Activated CD8-positive, alpha-beta T cell treated with anti-CD3 and anti-CD28 coated beads for 36 hours (primary cell): ENCODE measurements at places on chromosomes 2 and 18.

- DNase-seq, result no peak
Measured at GRCh38 chr2:204255071-204255470, 290.2 kb upstream of the PARD3B start.

GRCh38 chr18:70228536-70228935, 23.0 kb upstream of the RTTN start:
- DNase-seq, result no peak

DNA sequence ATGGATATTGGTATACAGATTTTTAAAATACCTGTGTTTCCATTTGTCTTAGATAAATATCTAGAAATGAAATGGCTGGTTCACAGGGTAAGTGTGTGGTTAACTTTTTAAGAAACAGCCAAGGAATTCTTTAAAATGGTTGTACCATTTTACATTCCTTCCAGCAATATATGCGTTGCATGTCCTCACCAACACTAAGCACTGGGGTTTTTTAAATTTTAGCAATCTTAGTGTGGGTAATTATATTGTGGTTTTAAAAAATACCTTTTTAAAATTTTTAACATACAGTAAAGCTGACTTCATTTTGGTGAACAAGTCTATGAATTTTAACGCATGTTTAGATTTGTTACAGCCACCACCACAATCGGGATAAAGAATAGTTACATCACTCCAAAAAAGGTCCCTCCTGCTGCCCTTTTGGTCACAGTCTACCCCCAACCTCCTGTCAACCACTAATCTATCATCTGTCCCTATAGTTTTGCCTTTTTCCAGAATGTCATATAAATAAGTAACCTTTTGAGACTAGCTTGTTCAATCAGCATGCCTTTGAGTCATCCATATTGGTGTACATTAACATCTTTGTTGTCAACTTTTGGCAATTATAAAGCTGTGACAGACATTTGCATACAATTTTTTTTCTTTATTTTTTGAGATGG, 128.1 kb upstream of the MSTN start:
- no peak for DNase-seq

DNA sequence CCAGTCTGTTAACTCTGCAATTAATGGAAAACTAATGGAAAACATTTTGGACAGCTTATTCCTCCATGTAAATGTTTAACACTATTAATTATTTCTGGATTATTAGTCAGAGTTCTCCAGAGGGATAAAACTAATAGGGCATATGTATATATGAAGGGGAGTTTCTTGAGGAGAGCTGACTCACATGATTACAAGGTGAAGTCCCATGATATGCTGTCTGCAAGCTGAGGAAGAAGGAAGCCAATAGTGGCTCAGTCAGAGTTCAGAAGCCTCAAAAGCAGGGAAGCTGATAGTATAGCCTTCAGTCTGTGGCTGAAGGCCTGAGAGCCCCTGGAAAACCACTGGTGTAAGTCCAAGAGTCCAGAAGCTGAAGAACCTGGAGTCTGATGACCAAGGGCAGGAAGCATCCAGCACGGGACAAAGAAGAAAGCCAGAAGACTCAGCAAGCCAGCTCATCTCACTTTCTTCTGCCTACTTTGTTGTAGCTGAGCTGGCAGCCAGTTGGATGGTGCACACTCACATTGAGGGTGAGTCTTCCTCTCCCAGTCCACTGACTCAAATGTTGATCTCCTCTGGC, 136.0 kb downstream of the PTH2R start:
- no peak for DNase-seq

GRCh38 chr2:113229795-113230194, 48.9 kb downstream of the PAX8 start:
- no peak for DNase-seq

- DNase-seq, result no peak
Measured at GRCh38 chr2:159165048-159165447, 121.5 kb downstream of the WDSUB1 start.

GRCh38 chr2:64681479-64681967, 27.8 kb upstream of the SERTAD2 start:
- no peak for DNase-seq

DNA sequence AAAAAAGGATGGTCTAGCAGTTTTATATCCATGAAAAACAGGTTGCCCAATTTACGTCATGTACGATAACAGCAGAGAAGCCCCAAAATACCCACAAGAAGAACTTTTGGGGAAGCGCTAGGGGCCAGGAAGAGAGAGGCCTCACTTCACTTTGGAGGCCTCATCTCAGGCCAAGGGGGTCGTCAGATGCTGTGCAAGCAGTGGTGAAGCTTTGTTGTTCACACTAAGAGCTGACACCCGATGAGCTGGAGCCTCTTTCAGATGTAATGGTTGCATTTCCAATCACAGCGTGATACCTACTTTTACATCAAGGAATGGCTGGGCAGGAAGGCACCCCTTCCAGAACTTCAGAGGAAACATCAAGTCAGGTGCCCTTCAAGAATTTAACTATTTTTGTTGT, 242.3 kb upstream of the PXDN start:
- DNase-seq, result no peak

DNA sequence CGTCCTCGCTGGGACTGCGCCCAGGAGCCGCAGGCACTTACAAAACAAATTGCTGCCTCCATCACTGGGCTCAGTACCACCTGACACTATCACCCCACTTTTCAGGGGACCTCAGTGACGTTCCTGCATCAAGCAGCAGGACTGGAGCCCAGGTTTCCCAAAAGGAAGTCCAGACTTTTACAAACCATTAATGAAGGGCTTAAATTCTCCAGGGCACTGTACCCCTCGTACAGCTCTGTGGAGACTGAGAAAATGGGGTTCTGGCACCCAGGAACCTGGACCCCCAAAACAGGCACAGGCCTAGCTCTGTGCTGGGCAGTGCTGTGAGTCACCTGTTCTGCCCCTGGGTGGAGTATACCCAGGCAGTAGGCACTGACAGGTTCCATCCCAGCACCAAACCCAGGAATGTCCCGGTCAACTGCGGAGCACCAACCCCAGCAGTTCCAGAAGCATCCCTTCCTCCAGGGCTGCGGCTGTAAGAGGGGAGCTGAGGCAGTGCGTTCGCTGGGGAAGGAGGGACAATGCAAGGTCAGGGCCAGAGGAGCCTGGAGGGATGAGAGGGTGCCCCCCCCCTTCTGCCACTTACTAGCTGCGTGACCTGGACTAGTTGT, 24.6 kb upstream of the NOTO start:
- DNase-seq, result no peak

DNA sequence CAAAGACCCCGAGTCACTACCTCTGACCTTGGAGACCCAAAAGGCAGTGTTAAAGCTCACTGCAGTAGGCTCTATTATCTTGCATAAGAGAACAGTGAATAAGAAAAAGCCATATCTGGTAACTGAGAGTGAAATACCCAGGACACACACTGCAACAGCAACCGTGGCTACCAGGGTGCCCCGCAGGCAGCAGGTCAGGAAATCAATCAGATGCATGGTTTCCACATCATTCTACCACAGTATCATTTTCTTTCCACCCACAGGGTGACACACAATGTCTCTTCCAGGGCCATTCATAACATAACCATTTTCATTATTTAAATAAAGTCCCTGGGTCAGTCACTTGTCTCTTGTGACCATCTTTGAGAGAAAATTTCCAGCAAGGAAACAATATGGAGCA, 131.3 kb downstream of the CCBE1 start:
- DNase-seq, result no peak

DNA sequence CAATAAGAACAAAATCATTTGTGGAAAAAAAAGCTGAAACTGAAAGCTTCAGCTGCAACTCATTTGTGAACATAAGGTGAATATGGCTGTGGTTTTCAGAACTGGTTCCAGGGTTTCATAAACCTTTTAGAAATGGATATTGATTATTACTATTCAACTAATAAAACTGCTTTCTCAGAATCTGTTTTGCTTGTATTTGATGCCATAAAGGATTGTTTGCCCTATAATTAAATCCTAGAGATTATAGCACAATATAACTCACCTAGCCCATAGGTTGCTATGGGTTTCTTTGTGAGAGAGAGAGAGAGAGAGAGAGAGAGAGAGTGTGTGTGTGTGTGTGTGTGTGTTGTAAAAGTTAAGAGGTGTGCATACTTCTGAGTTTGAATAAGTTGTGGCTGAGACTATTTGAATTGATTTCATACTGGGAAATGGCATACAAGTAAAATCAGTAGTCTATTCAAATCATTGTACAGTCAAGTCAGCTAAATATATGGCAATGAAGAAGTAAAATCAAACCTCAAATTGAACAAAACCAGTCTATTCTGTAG, 339.2 kb downstream of the ARHGAP15 start:
- DNase-seq, result no peak

- no peak for DNase-seq
Measured at GRCh38 chr2:204207866-204208265, 271.3 kb downstream of the ICOS start.

DNA sequence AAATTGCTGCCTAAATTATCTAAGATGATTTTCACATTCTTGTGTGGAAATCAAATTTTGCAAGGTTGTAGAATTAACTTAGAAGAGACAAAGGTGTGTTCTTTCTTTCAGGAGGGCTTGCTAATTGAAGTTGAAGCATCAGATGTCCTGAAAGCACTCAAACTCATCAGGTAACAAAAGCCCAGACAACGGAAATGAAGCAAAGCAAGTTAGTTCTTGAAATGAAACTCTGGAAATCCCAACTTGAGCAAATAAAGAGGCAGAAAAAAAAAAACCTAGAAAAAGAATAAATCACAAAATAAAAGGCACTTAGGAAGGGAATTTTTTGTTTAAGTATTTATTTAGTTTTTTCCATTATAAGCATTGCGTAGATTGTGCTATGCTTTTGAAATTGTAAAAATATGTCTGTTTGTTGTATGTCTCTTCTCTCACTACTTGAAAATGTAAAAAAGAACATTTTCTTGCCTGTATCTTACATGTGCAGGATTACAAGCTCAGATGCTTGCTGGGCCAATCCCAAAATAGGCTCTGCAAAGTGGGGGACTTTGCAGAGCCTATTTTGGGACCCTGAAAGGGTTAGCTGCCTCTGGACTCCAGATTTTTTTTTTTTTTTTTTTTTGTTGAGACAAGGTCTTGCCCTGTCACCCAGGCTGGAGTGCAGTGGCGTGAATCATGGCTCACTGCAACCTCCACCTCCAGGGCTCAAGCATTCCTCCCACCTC, 46.7 kb downstream of the FAM161A start:
- no peak for DNase-seq

GRCh38 chr18:48191494-48191893, 217.7 kb downstream of the ZBTB7C start:
- DNase-seq, result no peak

GRCh38 chr18:23922939-23923338, 91.6 kb upstream of the TTC39C start:
- DNase-seq, result no peak

DNA sequence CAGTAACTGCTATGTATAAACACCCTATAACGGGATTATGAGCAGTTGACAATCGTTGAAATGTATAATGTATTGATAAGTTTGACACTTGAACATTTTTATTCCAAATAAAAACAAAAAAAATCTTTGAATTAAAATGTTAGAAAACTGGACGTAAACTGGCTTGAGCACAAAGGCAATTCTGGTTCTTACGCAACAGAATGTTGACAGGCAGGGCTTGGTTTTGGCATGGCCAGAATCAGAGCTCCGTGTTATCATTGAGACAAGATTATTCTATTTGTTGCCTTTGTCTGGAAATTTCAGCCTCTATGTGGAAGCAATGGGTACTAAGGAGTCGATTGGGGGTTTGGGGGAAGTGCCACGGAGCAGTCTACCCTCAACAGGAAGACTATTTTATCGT, 1028.6 kb upstream of the ZEB2 start:
- no peak for DNase-seq

GRCh38 chr2:54879598-54880332, 156.3 kb downstream of the EML6 start:
- DNase-seq, result no peak

GRCh38 chr2:181948227-181948626, 37.4 kb upstream of the PPP1R1C start:
- DNase-seq, result no peak

DNA sequence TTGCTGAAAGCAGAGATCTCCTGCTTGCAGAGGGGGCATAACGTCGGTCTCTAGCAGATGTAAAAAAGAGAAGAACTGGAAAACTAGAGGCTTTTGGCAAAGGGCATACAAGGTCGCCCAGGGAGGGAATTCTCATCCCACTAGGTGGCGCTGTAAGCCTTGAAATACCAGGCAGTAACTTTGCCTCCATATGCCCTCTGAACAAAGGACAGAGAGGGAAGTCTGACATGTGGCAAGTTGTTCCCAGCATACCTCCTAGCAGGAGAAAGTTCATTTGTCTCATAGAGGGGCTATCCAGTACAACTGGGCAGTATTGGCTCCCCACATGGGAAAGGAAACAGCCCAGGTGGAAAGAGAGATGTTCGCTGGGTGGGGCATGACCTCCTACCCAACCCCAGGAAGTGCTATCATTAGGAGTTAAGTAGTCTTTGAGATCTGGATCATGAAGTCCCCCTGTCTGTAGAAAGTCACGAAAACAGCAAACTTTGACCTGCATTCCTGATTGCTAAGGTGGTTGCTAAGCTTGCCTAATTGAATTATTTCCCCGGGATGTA, 39.9 kb downstream of the STK17B start:
- DNase-seq, result peak; percentile 83

GRCh38 chr2:179020156-179020750, 29.7 kb downstream of the CCDC141 start:
- DNase-seq, result peak; percentile 75

DNA sequence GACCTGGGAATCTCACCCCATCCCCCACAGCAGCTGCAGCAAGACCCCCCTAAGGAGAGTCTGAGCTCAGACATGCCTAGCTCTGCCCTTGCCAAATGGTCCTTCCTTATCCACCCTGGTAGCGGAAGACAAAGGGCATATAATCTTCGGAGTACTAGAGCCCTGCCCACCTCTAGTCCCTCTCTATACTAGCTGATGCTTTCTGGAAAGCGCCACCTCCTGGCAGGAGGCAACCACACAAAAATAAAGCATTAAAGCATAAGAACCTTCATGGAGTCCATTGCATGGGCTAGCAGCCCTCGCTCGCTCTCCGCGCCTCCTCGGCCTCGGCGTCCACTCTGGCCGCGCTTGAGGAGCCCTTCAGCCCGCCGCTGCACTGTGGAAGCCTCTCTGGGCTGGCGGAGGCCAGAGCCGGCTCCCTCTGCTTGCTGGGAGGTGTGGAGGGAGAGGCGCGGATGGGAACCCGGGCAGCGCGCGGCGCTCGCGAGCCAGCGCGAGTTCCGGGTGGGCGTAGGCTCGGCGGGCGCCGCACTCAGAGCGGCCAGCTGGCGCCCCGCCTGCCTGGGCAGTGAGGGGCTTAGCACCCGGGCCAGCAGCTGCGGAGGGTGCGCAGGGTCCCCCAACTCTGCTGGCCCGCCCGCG, 941.2 kb downstream of the SUCLG1 start:
- no peak for DNase-seq
